ENCODE measurements at places on chromosomes 5 and 9.

DNA sequence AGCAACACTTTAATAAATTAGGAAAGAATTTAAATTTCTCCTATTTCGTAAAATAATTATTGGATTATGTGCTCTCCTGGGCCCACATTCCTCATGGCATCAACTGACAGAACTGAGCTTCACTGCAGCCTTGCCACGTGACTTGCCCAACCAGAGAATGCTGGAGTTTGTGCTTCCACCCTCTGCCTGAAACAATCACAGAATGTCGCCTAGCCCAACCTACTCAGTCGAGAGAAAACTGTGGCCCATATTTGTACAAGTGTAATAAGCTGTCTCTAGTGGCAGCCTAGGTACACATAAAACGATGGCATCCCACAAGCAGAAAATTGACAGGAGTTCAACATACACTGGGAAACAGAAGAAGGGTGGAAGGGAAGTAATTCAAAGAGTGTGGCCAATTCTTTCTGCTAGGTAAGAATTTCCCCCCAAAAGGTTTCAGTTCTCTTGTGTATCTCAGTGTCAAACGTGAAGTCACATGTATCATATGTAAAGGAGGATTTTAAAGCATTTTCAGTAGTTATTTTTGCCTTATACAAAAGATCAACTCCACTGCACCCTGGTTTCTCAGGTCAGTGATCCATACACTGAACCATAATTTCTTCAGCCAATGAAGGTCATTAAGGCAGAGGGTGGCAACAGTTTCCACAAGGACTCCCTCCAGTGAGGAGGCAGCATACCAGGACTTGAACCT lies 41.7 kb downstream of the ZNF608 start:
- no peak for DNase-seq

GRCh38 chr5:41878643-41879478 lies 8.6 kb upstream of the OXCT1 start:
- no peak for DNase-seq

- DNase-seq, result no peak
Measured at GRCh38 chr9:880725-881124, 39.2 kb downstream of the DMRT1 start.

- DNase-seq, result no peak
Measured at GRCh38 chr5:68739752-68740151, 354.1 kb upstream of the SLC30A5 start.

DNA sequence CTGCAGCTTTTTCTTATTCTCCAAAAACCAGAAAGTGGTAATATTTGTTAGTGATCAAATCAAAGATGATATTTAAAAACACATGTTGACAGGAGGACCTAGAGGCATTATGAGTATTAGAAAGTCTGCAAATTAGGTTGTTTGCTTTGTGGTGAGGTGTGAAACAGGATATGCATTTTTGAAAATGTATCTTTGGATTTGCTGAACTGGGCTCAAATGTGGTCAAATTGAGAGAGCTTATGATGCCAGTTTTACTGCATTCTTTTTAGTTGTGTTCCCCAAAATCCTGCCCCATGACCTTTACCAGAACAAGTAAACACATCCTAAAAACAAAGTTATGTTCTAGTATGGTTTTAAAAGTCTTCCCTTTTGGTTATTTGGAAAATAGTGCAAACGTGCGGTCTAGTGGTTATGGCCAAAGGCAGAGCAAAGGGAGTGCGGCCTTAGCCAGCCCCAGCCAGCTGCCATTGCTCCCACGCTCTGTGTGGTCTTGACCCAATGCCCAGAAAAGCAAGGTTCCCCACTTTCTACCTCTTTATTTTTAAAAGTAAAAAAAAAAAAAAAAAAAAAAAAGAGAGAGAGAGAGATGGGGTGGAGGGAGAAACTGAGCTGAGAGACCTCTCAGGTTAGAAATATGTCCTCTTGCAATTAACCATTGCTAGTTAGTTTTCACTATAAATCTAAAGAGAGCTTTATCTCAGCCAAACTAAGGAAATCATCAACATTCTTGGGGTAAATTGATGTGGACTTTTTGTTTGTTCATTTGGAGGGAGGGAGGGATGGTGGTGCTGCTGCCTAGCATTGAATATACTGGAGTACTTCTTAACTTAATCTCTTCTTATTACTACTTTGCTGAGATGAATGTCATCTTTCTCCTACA lies 176.6 kb downstream of the ARHGAP26 start:
- no peak for DNase-seq

- no peak for DNase-seq
Measured at GRCh38 chr9:138013273-138013672, 135.7 kb downstream of the CACNA1B start.

- no peak for DNase-seq
Measured at GRCh38 chr5:80057921-80058320, 22.8 kb downstream of the THBS4 start.

- no peak for DNase-seq
Measured at GRCh38 chr5:91468651-91469422, 85.7 kb upstream of the ARRDC3 start.

DNA sequence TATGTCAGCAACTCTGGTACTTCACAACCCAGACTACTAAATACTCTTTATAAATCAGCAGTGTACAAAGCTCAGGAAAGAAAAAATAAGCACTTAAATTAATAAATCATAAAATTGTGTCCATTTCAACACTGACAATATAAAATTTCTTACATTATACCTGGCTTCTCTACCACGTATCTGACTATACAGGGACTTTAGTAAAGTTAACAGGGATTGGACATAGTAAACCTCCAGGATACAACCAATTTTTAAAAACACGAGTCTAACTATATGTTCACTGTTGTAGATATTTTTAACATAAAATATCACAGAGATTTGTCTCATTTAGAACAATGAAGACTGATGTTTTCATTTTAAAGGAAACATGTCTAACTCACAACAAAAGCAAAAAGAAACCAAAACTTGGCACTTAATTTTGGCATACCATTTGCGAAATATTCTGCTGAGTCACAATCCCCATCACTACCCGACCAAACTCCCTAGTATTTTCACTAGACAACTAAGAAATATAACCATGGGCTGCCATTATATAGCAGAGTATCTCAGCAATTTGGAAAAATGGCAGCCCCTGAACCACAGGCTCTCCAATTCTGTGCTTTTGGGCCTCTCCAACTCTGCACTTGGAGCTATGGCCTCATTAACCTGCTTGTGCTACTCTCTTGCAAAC lies 14.4 kb downstream of the FAM169A start:
- no peak for DNase-seq

DNA sequence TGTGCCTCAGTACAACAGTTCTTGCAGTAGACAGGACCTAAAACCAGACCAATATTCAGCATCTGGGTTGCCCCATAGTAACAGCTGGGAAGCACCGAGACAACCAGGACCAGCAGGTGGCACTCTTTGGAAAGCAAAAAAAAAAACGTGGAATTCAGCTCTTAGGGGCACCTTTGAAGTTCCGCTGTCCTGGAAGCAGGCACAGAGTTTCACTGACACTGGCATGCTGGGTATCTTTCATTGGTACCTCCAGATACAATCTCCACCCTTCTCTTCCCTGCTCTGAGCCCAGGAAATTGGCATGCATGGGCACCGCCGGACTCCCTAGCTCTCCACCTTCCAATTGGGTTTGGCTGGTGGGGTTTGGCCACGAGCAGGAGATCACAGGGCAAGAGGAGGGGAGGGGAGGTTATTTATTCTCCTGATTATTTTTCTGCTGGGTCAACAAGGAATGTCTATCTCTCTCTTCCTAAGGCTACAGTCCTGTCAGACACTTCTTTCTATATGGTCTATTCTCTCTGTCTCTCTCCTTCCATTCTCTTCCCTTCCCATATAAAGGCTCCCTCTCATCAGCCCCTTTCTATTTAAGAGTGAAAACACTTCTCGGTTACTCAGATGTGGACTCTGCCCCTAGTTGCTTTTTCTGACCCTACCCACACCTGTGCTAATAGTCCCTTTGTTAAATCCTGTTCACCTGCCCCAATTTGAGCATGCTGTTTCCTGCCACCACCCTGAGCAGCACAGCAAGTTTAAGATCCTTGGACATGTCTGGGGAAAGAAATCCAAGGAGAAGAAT lies 1.9 kb upstream of the IDNK start:
- DNase-seq, result no peak

DNA sequence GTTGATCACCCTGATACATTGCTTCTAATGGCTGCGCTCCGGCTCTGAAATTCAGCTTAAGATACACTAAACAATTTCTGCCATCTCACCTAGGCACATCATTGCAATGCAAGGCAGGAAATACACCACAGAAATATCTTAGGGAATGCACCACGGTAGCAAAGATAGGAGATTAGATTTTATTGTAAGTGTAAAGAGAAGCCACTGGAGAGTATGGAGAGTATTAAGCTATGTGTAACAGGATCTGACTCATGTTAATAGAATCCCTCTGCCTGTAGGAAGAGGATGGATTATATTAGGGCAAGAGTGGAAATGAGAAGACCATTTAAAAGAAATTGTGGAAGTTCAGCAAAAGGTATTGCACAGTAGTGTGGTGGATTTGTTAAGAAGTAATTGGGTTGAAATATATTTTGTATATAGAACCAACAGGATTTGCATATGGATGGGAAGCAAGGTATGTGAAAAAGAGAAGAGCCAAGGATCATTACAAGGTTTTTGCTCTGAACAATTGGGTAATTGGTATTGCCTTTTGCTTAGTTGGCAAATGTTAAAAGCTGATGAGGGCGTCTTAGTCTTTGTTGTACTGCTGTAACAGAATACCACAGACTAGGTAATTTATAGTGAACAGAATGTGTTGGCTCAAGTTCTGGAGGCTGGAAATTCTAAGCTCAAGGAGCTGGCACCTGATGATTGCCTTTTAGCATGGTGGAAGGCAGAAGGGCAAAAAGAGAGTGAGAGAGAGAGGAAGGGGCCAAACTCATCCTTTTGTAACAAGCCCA lies 636.1 kb downstream of the PSAT1 start:
- DNase-seq, result no peak

DNA sequence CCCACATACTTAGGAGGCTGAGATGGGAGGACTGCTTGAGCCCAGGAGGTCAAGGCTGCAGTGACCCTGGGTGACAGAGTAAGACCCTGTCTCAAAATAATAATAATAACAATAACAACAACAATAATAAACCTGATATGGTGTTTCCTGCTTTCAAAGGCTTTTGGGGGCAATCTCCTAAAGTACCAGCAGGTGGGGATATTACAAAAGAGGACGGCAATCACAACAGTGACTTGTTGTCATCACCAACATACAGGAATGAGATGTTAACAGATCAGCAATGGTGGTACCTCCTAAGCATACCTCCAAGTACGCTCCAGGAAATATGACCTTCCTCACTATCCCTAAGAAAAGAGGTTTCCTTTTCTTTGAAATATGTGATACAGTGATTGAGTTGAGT lies 91.1 kb upstream of the RNF180 start:
- no peak for DNase-seq

DNA sequence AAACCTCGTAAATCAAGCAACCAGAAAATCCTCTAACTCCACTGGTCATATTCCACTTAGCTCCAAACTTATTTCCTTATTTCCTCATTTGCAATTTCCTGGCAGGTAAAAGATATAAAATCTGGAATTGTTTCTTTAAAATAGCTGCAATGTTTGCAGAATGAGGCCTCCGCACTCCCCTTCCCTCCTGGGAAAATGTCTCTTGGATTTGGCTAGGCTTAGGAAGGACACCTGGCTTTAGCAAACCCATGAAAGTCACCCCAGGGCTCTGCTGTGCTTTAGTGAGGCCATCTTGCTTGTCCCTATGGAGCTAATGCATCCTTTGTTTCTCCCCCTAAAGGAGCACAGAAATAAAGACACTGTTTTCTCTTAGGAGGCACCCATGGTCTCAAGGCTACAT lies 10.5 kb downstream of the ARSB start:
- DNase-seq, result no peak

DNA sequence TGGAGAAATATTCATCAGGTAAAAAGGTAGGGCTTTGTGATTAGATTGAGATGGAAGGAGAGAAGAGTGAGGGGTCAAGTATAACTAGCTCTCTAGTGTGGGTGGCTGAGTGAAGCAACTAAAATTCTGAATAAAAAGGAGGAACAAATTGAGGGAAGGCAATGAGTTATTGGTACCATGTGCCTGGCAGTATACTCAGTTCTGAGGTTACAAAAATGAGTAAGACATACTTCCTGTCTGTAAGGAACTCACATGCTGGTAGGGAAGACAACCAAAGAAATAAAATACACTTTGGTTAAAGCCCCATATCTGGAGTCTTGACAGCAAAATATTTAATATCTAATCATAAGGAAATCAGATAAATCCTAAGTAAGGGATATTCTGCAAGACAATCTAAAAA lies 476.8 kb upstream of the C9orf72 start:
- no peak for DNase-seq

DNA sequence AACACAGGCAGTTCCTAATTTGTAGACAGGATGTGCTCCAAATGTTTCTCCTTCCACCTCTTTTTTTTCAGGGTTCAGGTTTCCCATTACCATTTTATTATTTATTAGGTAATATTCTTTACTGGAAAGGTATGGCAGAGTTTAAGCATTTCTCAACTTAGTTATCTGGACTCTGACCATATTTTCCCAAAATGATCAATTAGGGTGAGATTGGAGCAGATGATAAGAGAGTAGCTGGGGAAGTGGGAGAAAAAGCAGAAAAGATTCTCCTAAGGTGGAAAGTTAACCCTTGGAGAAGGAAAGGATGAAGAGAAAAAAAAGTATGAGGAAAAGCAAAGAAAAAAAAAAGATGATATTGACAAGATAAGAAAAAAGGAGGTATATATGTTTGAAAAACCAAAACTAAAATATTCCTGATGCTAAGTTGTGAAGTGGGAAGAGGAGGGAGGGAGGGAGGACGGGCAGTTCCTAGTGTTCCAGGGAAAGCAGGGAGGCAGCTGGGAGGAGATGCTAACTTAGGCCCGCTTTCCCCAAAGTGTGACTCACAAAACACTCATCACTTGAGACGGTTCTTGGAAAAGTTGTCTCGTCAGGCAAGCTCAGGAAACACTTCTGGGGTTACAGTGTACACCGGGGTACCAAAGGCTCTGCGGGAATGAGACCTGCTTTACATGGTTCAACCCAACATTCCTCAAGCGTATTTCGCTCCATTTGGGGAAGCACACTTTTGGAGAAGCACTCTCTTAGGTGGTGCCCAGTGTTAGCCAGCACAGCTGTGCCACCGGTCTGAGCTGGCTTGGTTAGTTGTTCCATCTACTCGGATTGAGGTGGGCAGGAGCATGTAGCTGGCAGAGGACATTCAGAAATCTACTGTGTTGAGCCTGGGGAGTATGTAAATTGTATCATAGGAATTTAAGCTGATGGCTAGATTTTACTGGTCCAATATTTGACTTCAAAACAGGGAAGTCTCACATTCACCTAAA lies 35.1 kb downstream of the B4GALT1 start:
- no peak for DNase-seq

GRCh38 chr5:72956324-72957140 lies 691 bp downstream of the FCHO2 start:
- DNase-seq, result no peak

DNA sequence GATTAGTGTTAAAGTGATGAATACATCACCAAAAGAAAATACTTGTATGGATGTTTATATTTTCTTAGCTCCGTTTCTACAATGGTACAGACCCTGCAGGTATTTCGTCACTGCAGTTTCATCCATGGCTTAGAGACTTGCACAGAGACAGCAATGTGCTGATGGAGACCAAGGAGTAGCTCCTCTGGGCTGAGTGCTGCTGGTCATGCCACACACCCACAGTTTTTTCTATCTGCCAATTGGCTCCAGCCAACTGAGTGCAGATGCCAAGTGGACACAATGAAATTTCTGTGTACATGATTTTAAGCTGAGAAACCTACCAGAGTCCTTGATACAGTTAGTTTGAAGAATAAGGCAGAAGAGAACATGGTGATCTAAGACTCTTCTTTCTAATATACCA lies 145.9 kb upstream of the ADCY2 start:
- DNase-seq, result no peak

GRCh38 chr5:56610093-56610698 lies 205.2 kb upstream of the MAP3K1 start:
- no peak for DNase-seq

- DNase-seq, result no peak
Measured at GRCh38 chr9:88927510-88927909, 63.8 kb upstream of the S1PR3 start.
